ENCODE measurements at places on chromosomes 1 and 21.
A peak's percentile ranks its signal among the peaks of the same experiment; 100 is the strongest.

- no peak for DNase-seq
Measured at GRCh38 chr1:77399250-77400086, 117.6 kb downstream of the AK5 start.

- no peak for DNase-seq
Measured at GRCh38 chr1:197984289-197984688, 67.1 kb downstream of the LHX9 start.

DNA sequence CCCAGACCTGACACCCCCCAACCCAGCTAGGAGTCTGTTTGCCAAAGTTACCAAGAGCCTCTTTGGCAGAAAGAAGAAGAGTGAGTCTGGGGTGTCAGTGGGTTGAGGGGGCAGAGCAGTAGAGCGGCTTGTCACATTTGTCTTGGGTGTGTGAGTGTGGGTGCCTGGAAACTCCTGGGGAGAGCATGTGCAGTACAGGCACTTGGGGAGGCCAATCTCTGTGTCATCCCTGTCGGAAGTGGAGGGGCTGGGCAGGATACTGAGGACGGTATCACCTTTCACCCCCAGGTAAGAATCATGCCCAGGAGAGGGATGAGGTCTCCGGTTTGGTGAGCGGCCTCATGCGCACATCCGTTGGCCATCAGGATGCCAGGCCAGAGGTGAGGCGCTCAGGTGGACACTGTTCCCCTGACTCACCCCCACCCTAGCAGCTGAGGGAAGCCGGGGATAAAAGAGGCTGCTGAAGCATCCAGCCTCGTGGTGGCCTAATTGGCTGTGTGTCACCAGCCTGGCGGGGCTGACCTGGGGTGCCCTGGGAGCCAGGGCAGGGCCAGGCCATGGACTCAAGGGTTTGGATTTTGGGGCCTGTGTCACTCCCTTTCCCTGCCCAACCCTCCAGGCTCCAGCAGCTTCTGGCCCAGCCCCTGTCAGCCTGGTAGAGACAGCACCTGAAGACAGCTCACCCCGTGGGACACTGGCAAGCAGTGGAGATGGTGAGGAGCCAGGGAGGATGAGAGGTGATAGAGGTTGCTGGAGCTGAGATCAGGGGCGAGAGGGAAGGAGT, 3.3 kb downstream of the PLK3 start:
- no peak for DNase-seq

GRCh38 chr1:176416777-176417176, 46.2 kb upstream of the PAPPA2 start:
- no peak for DNase-seq

- no peak for DNase-seq
Measured at GRCh38 chr21:17440969-17441368, 71.9 kb upstream of the CXADR start.

GRCh38 chr1:76867342-76868130, at the start of gene ST6GALNAC5:
TSS of gene ST6GALNAC5 (plus strand) at chr1:76867480.
- DNase-seq, result peak; percentile 32

- DNase-seq, result no peak
Measured at GRCh38 chr1:206116191-206116872, 856 bp downstream of the AVPR1B start.

- DNase-seq, result no peak
Measured at GRCh38 chr1:174217248-174217647, 57.9 kb downstream of the RABGAP1L start.

DNA sequence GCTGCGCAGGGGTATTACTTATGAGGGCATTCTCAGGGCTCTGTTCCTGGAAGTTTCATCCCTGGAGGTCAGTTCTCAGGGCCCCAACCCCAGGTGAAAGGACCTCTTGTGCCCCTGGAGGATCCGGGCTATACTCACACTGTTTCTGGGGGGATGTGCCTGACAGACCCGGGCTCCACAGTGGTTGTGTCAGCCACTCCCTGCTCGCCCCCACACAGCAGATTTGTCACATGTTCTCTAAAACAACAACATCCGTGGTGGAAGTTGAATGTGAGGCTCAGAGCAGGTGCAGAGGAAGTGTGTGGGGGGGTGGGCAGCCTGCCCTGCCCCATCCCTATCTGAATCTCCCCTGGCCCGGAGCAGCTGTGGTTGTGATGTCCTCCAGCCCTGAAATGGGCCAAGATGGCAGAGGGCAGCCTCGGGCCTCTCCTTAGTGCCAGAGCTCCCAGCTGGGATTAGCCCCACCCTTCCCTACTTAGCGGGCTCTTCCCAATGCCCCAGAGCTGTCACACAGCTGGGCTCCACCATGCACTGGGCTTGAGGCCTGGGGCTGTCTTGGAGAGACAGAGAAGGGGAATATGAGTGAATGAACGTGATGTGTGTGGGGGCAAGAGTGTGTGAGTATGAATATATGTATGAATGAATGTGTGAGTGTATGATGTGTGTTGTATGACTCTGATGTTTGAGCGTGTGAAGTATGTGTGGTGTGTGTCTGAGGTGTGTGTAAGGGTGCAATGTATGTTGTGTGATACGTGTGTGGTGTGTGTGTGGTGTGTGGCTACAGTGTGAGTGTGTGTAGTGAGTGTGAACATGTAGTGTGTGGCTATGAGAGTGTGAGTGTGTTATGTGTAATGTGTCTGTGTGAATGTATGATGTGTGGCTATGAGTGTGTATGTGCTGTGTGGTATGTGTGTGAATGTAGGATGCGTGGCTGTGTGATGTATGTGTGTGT, 1.5 kb upstream of the FCMR start:
- no peak for DNase-seq

All from NCI-H2171 (cell line).